Cortex of kidney (tissue), 1 donor: ENCODE measurements at places on chromosomes 13 and 19.

DNA sequence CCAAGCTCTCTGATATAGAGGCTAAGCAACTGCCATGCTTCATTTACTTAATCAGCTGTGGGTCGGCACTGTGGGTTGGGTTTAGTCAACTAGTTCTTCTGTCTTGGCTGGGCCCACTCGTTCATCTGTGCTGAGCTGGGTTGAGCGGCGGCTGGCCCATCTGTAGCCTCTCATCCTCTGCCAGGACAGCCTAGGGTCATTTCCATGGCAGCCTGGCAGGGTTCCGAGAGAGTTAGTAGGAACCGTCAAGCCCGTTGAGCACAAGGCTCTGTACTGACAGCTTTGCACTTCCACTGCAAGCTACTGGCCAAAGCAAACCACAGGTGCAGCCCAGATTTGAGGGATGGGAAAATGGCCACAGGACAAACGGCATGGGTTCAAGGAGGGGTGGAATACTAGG, 6.6 kb upstream of the ZNF835 start:
- DNase-seq, result no peak

- no peak for DNase-seq
Observed at GRCh38 chr13:99289271-99289670, 17.9 kb downstream of the GPR183 start.

DNA sequence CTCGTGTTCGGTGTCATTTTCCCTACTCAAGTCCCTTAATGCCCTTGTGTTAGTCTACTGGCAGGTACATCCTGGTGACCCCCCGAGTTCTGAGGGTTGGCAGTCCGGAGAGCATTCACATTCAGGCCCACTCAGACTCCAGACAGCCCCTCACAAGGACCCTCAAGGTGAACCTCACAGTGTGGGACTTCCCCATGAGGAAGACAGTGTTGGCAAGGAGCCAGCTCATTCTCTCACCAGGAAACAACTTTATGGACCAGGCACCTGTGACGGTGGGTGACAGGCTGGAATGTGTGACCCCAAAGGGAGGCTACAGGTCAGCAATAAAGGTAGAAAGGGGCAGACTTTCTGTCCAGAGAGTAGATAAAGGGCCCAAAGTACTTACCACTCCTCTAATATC, 24.5 kb downstream of the RDH8 start:
- no peak for DNase-seq

GRCh38 chr13:72782717-72783116, 784 bp downstream of the PIBF1 start:
- no peak for DNase-seq

- DNase-seq, result no peak
Observed at GRCh38 chr19:53034054-53034453, 10.5 kb upstream of the ERVV-2 start.

- DNase-seq, result no peak
Observed at GRCh38 chr13:28548468-28548867, 53.5 kb upstream of the FLT1 start.

GRCh38 chr19:53132141-53132991, at the start of gene ZNF415:
Gene ZNF415 (minus strand): TSS chr19:53132910. CDS start chr19:53122676, 10,234 bp downstream.
- DNase-seq, result no peak

- DNase-seq, result no peak
Observed at GRCh38 chr13:58876473-58876872, 1244.9 kb downstream of the PCDH17 start.

DNA sequence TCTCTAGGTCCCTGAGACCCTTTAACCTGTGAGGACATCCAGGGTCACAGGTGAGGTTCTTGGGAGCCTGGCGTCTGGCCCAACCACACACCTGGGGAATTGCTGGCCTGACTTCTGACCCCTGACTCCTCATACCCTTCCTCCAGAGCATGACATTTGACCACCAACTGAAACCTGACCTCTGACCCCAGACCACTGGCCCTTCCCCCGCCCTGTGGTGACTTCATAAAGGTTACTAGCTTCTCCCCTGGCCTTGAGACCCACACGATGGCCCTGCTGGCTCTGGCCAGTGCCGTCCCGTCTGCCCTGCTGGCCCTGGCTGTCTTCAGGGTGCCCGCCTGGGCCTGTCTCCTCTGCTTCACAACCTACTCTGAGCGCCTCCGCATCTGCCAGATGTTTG, at the start of gene SPACA6:
SPACA6 (plus strand) TSS at position 71 of the 400 bp plus-strand sequence; CDS start at position 268, 197 bp downstream.
- DNase-seq, result no peak

DNA sequence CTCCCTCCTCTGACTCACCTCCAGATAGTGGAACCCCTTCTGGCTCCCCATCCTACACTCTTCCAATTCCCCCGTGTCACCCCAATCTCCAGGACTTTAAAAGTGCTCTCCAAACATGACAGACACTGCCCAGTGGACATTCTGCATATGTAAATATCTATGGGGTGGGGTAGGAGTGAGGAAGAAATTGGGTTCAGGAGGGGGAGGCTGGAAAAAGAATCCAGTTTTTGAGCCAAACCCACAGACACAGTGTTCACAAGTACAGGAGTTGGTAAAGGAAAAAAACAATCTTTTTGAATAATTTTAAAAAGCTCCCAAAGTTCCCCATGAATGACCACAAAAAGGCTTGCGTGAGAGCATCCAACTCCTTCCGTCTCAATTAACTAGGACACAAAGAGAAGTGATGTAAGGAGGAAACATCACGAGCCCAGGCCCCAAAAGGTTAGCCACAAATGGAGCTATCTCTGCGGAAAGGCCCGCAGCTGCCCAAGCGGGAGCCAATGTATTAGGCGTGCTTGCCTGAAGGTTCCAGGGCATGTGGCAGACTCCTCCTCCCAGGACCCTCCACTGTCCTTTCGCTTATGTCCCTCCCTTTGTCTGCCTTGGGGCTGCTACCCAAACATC, 18.0 kb downstream of the ZC3H4 start:
- no peak for DNase-seq

- no peak for DNase-seq
Observed at GRCh38 chr13:91242652-91243051, 104.8 kb upstream of the MIR17HG start.

- DNase-seq, result no peak
Observed at GRCh38 chr19:46347985-46348384, 1.1 kb downstream of the PPP5C start.

DNA sequence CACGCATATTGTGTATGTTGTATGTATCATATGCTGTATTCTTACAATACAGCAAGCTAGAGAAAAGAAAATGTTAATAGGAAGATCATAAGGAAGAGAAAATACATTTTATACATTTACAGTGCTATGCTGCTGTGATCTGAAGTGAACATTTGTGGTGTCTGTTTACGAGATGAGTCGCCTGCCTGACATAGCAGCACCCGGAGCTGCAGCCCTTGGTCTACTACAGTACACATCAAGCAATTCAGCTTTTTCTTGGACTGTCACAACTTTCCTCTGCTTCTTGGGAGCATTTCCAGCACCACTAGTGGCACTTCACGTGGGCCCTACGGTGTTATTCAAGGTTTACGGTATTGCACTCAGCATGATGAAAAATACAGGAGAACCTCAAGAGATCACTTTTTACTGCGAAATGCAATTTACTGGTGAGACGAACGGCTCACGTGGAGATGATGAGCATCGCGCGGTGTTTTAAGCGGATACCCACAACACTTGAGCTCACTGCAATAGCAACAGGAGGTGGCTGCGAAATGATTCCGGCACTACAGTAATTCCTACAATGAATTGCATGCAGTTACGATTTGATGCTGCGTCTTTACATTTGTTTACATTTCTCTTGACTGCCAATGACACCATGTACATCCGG, 308.4 kb downstream of the FGF9 start:
- no peak for DNase-seq

DNA sequence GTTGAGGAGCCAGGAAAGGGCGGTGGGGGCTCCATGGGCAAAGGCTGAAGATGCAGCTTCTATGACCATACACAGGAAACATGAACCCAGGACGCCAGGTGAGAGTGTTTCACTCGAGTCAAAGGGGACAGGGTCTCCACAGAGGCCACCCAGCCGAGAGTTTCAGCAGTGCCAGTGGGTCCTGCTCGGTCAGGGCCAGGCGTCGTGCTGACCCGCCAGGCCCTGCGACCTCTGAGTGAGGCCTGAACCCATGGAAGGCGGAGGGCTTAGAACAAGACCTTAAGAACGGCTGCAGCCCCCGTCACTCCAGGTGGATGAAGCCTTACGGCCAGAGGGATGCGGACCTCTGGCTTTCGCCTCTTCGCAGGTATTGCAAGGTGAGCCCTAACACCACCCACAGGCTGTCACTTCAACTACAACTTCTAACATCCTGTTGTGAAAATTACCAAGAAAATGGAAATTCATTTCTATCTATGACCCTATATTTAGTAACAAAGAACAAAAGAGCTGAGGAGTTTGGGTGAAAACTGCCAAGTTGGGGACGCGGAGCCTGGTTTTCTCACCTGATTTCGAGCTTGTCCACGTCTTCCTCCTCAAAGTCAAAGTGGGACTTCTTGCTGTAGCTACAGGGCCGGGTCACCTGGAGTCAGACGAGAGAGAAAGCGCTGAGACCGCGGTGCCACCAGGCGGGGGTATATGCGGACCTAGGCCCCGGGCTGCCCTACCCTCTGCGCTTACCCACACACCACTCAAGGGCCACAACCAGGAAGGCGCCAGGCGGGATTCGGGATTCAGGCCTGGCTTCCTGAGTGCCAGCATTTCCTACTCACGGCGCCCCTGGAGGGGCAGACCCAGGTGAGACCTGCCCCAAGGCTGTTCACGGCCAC, 50.1 kb upstream of the C13orf46 start:
- no peak for DNase-seq

DNA sequence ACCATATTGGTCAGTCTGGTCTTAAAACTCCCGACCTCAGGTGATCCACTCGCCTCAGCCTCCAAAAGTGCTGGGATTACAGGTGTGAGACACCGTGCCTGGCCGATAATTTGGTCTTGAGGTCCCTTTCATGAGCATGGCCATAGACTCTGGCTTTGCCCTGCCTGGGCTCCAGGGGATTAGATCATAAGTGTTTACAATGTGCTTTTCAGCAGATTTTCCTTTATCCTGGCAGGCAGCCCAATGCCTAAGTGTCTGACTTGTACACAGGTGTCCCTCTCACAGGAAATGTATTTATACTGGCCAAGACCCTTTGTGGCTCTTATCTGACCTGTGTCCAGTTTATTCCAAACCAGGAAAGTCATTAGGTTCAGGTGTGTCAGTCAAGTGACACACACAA, 15.9 kb downstream of the BCAM start:
- DNase-seq, result no peak

- DNase-seq, result no peak
Observed at GRCh38 chr19:6032827-6033226, 54.9 kb upstream of the RANBP3 start.

- DNase-seq, result no peak
Observed at GRCh38 chr13:113788413-113789135, 29.5 kb downstream of the TMEM255B start.

- no peak for DNase-seq
Observed at GRCh38 chr13:45219938-45220375, 19.1 kb upstream of the KCTD4 start.

DNA sequence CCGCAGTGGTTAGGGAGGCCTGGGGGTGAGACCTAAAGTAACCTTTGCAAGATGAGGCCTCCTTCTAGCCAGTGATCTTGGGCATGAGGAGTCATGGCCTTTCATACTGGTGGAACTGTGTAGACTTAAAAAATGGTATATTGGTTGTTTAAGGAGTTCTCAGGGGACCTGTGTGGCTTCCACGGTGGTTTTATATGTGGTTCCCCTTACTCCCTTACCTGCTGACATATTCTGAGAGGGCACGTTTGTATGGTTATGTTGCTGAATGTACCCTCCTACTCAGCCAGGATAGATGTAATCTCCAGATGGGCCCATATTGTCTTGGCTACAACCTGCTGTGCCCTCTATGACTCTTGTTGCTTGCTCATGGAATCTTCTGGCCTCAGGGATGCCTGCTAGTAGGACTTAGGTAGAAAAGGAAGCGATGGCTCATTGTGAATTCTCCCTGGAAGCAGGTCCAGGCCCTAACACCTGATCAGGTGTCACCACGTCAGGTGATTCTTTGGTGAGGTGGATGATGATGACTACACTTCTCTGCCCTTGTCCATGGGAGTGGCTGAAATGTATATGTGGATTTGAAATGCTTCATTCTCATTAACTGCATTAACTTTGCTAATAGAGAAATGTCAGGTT, 1.8 kb downstream of the ZNF460 start:
- DNase-seq, result no peak

GRCh38 chr19:48686088-48686487, 9.7 kb upstream of the FUT2 start:
- no peak for DNase-seq

DNA sequence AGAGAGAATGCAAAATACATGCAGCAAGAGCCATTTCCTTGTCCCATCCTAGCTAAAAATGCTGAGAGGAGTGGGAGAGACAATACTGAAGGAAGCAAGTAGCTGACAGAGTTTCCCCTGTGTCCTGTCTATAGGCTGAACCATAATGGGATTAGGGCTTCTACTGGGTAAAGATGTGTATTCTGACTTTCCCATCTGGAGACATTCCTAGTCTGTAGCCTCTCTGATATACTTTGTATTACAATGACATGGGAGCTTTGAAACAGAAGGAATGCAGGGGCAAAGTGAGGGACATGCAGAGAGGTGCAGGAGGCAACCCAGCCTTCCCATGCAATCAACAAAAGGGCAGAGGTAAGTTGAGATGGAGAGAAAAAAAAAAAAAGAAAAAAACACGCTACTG, 10.5 kb upstream of the GPC6 start:
- no peak for DNase-seq

GRCh38 chr19:58498316-58499020, 13.3 kb downstream of the SLC27A5 start:
- no peak for DNase-seq

DNA sequence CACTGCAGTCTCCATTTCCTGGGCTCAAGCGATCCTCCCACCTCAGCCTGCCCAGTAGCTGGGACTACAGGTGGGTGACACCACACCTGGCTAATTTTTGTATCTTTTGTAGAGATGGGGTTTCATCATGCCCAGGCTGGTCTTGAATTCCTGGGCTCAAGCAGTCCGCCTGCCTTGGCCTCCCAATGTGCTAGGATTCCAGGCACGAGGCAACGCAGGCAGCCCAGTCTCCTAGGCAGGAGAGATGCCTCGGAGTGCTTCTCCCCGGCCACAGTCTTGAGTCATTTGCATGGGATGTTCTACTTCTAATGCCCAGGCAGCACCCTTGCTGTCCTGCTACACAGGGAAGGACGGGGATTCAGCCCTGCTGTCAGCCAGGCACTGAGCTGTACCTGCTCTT, 8.7 kb downstream of the MICOS13 start:
- DNase-seq, result no peak

- DNase-seq, result no peak
Observed at GRCh38 chr19:3099347-3100145, 5.4 kb downstream of the GNA11 start.

GRCh38 chr13:35818633-35819067, 312.5 kb downstream of the DCLK1 start:
- no peak for DNase-seq

- DNase-seq, result peak; percentile 96
Observed at GRCh38 chr19:36054733-36055686, at the start of gene WDR62. Gene WDR62 (plus strand): TSS chr19:36054897. CDS start chr19:36054972, 75 bp downstream.

GRCh38 chr19:19623383-19623782, 4.6 kb downstream of the LPAR2 start:
- DNase-seq, result no peak
